ENCODE measurements at places on chromosomes 4 and X. TPM values are rescaled to one million over a fixed set of nuclear protein-coding genes. Genes with fewer than 3 reads are reported as not detected.

NFKB1 gene
- total RNA-seq, result 34.8 TPM

DKK2 gene
- 0.39 TPM for total RNA-seq

GYPB gene
- not detected for total RNA-seq

OPRPN gene
- total RNA-seq, result not detected

COL4A6 gene
- total RNA-seq, result 1.5 TPM

SOWAHD gene
- not detected for total RNA-seq

WNK3 gene
- total RNA-seq, result 0.20 TPM

GAGE2A gene
- total RNA-seq, result not detected

DAPP1 gene
- total RNA-seq, result not detected

PGK1 gene
- 284 TPM for total RNA-seq

ENPP6 gene
- total RNA-seq, result not detected

SOD3 gene
- total RNA-seq, result 1.6 TPM

INTS12 gene
- 15.2 TPM for total RNA-seq

ZFP92 gene
- total RNA-seq, result under 0.01 TPM

CT45A10 gene
- not detected for total RNA-seq

MAGEC1 gene
- total RNA-seq, result not detected

RNF128 gene
- under 0.01 TPM for total RNA-seq

PLAC8 gene
- total RNA-seq, result 1.8 TPM

P2RY10 gene
- not detected for total RNA-seq

NAP1L2 gene
- under 0.01 TPM for total RNA-seq

RHOXF2B gene
- not detected for total RNA-seq

CFAP99 gene
- not detected for total RNA-seq

Measured in subcutaneous preadipocyte (primary cell).